Vagina (tissue), 2 donors: ENCODE measurements at places on chromosomes 4 and X.

DNA sequence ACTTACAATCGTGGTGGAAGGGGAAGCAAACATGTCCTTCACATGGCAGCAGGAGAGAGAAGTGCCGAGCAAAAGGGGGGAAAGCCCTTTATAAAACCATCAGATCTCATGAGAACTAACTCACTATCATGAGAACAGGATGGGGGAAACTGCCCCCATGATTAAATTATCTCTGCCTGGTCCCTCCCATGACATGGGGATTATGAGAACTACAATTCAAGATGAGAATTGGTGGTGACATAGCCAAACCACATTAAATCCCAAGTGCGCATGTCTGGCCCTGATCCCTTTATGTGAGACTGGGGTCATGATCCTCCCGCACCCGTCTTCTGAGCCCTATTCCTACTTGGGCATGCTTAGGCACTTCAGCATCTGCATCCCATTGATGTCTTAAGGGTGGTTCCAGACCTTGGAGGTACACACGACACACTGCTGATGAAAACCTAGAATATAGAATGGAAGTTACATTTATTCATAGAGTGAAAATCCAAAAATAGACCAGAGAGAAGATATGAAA is 116.0 kb downstream of the PTTG2 start:
- H3K36me3 ChIP-seq: no peaks in the 10 kb centered on the region
- peaks cover 65% of the 10 kb centered on the region for H3K4me1 ChIP-seq
- H3K4me3 ChIP-seq: no peak overlapping the region

DNA sequence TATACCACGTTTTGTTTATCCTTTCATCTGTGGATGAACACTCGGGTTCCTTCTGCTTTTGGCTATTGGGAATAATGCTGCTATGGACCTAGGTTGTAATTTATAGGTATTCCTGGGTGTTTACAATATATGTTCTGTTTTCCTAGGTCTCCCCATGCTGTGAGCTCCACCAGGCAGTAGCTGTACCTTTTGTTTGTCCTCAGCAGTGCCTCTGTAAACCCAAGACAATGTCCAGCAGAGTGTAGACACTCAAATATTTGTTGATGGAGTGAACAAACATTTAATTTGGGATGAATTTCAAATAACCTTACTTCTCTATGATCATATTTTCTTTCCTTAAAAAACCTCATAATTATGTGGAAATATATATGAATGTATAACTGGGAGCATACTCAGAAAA is 259.5 kb upstream of the BOD1L1 start:
- H3K27ac ChIP-seq: no peak overlapping the region
- peaks cover 5% of the 10 kb centered on the region for H3K4me1 ChIP-seq
- H3K4me3 ChIP-seq: no peak overlapping the region
- DNase-seq: no peak
- no peaks in the 10 kb centered on the region for H3K27me3 ChIP-seq

DNA sequence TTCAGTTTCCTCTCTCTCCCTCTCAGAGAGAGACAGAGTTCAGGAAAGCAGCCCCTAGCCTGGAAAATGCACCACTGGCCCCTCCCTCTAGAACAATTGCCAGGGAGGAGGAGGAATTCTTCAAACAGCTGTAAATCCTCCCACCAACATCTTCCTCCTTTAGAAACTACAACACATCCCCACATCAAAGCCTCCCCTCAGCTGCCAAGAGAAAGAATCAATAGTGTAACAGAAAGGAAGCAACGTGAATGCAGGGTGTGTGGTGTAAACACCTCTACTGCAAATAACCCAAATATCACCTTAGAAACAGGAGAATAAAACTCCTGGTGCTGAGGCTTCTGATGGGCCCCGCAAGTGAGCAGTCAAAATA is 249.9 kb upstream of the GATB start:
- no peak overlapping the region for H3K27ac ChIP-seq
- H3K27me3 ChIP-seq: no peaks in the 10 kb centered on the region
- no peak overlapping the region for H3K4me3 ChIP-seq

DNA sequence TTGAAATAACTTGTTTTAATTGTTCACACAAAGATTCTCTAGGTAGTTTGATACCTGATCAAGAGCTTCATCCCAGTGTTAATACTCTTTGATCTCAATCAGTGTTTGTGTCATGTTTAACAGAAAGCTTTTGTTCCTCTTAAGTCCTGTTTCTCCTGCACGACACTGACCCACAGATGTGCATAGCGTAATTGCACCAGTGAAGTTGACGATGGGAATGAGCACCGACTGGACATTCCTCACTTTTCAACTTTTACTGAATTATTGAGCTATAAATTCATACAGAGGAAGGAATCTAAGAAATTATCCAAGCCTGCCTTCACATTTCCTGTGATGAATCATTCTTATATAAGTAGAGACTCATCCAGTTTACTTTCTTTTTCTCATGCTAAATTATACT is 878.7 kb upstream of the TENM3 start:
- no peak for DNase-seq
- no peaks in the 10 kb centered on the region for H3K27me3 ChIP-seq
- H3K27ac ChIP-seq: no peak overlapping the region

GRCh38 chr4:90951037-90951436 is 823.8 kb downstream of the CCSER1 start:
- no peak overlapping the region for H3K27ac ChIP-seq
- H3K27me3 ChIP-seq: no peaks in the 10 kb centered on the region
- H3K4me3 ChIP-seq: no peak overlapping the region
- DNase-seq: no peak
- no peaks in the 10 kb centered on the region for H3K4me1 ChIP-seq

- H3K4me3 ChIP-seq: no peak overlapping the region
- no peaks in the 10 kb centered on the region for H3K4me1 ChIP-seq
- no peaks in the 10 kb centered on the region for H3K36me3 ChIP-seq
- no peak overlapping the region for H3K27ac ChIP-seq
- H3K27me3 ChIP-seq: no peaks in the 10 kb centered on the region
These were observed 15.1 kb upstream of the CXCL13 start for GRCh38 chr4:77590482-77590881.

DNA sequence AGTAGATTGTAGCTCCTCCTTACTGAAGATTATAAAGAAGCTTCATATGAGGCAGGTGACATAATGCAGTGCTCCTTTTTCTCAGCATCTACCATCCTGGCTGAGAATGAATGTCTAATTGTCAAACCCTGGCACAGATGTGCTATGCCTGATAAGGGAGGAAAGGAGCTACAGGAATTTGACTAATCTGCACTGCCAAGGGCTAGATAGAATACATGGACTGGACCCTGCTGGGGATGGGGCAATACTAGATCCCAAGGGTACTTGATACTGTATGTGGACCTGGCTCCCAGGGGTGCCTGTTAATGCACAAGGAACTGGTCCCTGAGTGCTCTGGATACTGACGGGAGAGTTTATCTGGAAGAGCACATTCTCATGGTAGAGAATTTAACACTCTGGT is 362.2 kb upstream of the EMCN start:
- no peaks in the 10 kb centered on the region for H3K4me1 ChIP-seq
- no peak overlapping the region for H3K4me3 ChIP-seq
- DNase-seq: no peak
- H3K27me3 ChIP-seq: no peaks in the 10 kb centered on the region
- H3K36me3 ChIP-seq: no peaks in the 10 kb centered on the region

- H3K4me1 ChIP-seq: no peaks in the 10 kb centered on the region
- H3K4me3 ChIP-seq: no peak overlapping the region
- no peaks in the 10 kb centered on the region for H3K27me3 ChIP-seq
- DNase-seq: no peak
These were observed 12.8 kb downstream of the NOP14 start for GRCh38 chr4:2950221-2950989.

GRCh38 chr4:7827566-7827965 is 112.1 kb downstream of the AFAP1 start:
- no peak for DNase-seq
- H3K27ac ChIP-seq: peak overlapping the region; percentile 78
- H3K27me3 ChIP-seq: no peaks in the 10 kb centered on the region
- no peak overlapping the region for H3K4me3 ChIP-seq
- H3K36me3 ChIP-seq: no peaks in the 10 kb centered on the region
- H3K4me1 ChIP-seq: peaks cover 53% of the 10 kb centered on the region

- H3K36me3 ChIP-seq: no peaks in the 10 kb centered on the region
- H3K27ac ChIP-seq: no peak overlapping the region
- no peak for DNase-seq
These were observed 128.4 kb downstream of the RNF150 start for GRCh38 chr4:141004823-141005222.

DNA sequence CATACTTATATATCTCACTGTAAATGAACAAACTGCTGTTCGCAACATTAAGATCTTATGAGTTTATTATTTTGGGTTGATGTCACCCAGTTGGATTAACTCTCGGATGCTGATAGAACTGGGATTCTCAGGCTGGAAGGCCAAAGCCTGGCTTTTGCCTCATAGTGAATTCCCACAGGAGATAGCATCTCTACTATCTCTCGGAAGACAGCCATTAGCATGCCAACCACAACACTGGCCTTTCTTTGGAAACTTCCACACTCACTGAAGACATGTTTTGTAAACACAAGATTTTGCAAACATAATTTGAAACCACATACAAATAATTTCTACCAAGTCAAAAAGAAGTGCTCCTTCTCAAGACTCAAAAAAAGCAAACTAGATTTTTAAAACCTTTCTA is 4.5 kb upstream of the ATP6AP2 start:
- H3K36me3 ChIP-seq: no peaks in the 10 kb centered on the region
- H3K27ac ChIP-seq: no peak overlapping the region
- no peaks in the 10 kb centered on the region for H3K4me1 ChIP-seq
- DNase-seq: no peak
- no peaks in the 10 kb centered on the region for H3K27me3 ChIP-seq
- H3K4me3 ChIP-seq: no peak overlapping the region

GRCh38 chrX:131405497-131405896 is 116.4 kb upstream of the IGSF1 start:
- no peaks in the 10 kb centered on the region for H3K4me1 ChIP-seq
- no peak for DNase-seq
- no peaks in the 10 kb centered on the region for H3K27me3 ChIP-seq
- H3K4me3 ChIP-seq: no peak overlapping the region
- no peak overlapping the region for H3K27ac ChIP-seq

- no peaks in the 10 kb centered on the region for H3K27me3 ChIP-seq
- no peaks in the 10 kb centered on the region for H3K36me3 ChIP-seq
These were observed 22.5 kb upstream of the CT55 start for GRCh38 chrX:135193740-135194139.

DNA sequence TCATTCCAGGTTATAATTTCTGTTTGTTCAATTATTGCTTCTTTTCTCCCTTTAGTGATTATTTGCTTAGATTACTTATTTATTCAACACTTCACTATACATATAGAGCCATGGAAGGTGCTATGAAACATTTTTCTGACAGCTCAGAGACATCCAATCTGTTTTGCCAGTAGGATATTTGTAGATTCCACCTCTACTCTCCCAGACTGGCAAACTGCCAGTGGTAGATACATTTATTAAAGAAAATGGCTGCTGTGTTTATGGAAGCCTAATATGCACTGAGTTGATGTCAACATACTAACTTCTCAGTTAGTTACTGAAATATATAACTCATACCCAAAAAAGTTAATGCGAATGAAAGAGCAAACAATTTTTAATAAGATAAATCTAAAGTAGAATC is 348.6 kb downstream of the TRAM1L1 start:
- no peaks in the 10 kb centered on the region for H3K27me3 ChIP-seq
- no peak for DNase-seq
- no peak overlapping the region for H3K27ac ChIP-seq

DNA sequence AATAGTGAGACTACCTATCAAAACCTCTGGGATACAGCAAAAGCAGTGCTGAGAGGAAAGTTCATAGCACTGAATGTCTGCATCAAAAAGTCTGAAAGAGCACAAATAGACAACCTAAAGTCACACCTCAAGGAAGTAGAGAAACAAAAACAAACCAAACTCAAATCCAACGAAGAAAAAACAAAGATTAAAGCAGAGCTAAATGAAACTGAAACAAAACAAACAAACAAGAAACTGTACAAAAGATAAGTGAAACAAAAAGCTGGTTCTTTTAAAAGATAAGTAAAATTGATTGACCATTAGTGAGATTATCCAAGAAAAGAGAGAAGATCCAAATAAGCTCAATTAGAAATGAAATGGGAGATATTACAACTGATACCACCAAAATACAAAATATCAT is 378.3 kb upstream of the NDST4 start:
- no peaks in the 10 kb centered on the region for H3K36me3 ChIP-seq
- H3K27ac ChIP-seq: no peak overlapping the region
- no peaks in the 10 kb centered on the region for H3K4me1 ChIP-seq
- no peak overlapping the region for H3K4me3 ChIP-seq
- H3K27me3 ChIP-seq: no peaks in the 10 kb centered on the region

GRCh38 chr4:2450394-2451035 is 18.4 kb upstream of the RNF4 start:
- no peak overlapping the region for H3K27ac ChIP-seq
- H3K36me3 ChIP-seq: no peaks in the 10 kb centered on the region
- no peak for DNase-seq
- no peaks in the 10 kb centered on the region for H3K4me1 ChIP-seq

DNA sequence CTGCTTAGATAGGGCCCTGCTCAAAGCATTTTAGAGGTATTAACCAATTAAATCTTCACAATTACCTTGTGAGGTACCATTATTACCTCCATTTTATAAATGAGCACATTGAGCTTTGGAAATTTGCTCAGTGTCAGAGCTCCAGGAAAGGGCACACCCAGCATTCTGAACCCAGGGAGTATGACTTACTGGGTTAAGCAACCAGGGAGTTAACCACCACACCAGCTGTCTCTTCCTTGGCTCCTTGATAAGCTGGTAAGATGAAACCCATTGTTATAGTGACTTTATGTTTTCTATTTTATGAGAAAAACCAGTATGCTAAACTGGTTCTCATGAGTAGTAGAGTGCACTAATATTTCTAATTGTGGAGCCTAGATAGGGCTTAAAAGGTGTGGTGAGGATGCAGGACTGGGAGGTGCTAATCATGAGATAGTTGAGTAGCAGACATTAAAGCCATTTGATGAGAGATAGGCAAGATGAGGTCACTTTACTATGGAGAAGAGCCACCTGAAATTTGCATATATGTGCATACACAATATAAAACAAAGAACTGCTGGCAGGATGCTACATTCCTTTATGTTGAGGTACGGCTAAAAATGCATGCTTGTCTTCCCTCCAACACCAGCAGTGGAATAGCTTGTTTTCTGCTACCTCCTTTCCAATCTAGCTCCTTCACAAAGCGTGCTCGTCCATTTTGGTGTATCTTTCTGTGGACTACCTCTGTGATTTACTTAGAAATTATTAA is 556.1 kb downstream of the SPRY1 start:
- H3K4me1 ChIP-seq: no peaks in the 10 kb centered on the region
- H3K36me3 ChIP-seq: no peaks in the 10 kb centered on the region
- no peaks in the 10 kb centered on the region for H3K27me3 ChIP-seq

GRCh38 chr4:25769251-25769650 is 93.5 kb downstream of the SEL1L3 start:
- H3K4me1 ChIP-seq: no peaks in the 10 kb centered on the region
- H3K27ac ChIP-seq: no peak overlapping the region
- DNase-seq: no peak
- H3K27me3 ChIP-seq: no peaks in the 10 kb centered on the region
- H3K4me3 ChIP-seq: no peak overlapping the region
- H3K36me3 ChIP-seq: no peaks in the 10 kb centered on the region

- H3K4me1 ChIP-seq: peaks cover 7% of the 10 kb centered on the region
- H3K4me3 ChIP-seq: no peak overlapping the region
- H3K27ac ChIP-seq: no peak overlapping the region
- no peaks in the 10 kb centered on the region for H3K36me3 ChIP-seq
- no peaks in the 10 kb centered on the region for H3K27me3 ChIP-seq
These were observed 112.6 kb upstream of the FAM9A start for GRCh38 chrX:8913655-8914409.

- no peaks in the 10 kb centered on the region for H3K4me1 ChIP-seq
- no peak overlapping the region for H3K4me3 ChIP-seq
- no peak overlapping the region for H3K27ac ChIP-seq
- no peaks in the 10 kb centered on the region for H3K36me3 ChIP-seq
- DNase-seq: no peak
These were observed 13.4 kb upstream of the NHS start for GRCh38 chrX:17361620-17362019.
